ENCODE measurements at places on chromosomes 3 and 15. TPM values are rescaled to one million over a fixed set of nuclear protein-coding genes. Genes with fewer than 3 reads are reported as not detected.

The CAV3 gene
- not detected for total RNA-seq

The PPP2R3A gene
- 7.1 TPM for total RNA-seq

The TMC3 gene
- total RNA-seq, result not detected

DNA sequence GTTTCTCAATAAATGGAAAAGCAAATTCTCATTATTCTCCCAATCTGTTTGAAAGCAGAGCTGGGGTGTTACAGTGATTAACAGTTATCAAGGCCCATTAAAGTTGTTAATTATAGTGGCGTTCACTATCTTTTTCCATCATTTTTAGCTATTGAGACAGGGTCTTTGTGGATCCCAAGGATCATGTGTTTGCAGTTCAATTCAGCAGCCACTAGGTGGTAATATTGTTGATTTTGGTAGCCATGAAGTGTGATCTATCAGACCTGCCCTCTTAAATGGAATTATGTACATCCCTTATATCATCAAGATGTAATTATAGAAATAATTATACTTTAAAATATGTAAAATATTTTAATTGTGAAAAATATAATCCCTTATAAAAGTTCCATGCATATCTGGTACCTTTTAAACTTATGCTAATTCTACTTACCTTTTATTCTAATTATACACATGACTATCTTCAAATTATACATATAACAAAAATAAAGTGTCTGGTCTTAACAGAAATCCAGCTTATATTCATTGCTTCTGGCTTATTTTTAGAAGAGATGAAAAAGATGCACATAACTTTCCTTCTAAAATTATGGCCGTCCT lies 126.4 kb downstream of the GREM1 start:
- H3K36me3 ChIP-seq, result no peaks in the 10 kb centered on the region
- no peak overlapping the region for H3K27ac ChIP-seq
- H3K4me1 ChIP-seq, result no peaks in the 10 kb centered on the region
- DNase-seq, result peak; percentile 50

DNA sequence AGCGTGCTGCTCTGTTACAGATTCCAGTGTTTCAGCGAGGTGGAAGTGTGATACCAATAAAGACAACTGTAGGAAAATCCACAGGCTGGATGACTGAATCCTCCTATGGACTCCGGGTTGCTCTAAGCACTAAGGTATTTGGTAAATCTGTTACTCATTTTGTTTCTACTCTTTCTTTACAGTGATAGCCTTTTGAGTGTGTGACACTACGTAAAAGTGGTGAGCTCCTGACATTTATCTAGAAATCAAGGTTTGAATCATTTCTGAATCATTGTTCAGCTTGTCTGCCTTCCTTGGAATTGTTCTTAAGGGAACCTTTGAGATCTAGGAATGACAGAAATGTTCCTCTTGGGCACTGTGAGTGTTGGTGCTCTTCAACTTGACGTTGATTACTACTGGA lies 11.2 kb upstream of the CAPN3 start:
- H3K4me3 ChIP-seq, result no peak overlapping the region
- no peak overlapping the region for H3K27ac ChIP-seq
- H3K4me1 ChIP-seq, result peaks cover 13% of the 10 kb centered on the region
- H3K27me3 ChIP-seq, result no peaks in the 10 kb centered on the region

DNA sequence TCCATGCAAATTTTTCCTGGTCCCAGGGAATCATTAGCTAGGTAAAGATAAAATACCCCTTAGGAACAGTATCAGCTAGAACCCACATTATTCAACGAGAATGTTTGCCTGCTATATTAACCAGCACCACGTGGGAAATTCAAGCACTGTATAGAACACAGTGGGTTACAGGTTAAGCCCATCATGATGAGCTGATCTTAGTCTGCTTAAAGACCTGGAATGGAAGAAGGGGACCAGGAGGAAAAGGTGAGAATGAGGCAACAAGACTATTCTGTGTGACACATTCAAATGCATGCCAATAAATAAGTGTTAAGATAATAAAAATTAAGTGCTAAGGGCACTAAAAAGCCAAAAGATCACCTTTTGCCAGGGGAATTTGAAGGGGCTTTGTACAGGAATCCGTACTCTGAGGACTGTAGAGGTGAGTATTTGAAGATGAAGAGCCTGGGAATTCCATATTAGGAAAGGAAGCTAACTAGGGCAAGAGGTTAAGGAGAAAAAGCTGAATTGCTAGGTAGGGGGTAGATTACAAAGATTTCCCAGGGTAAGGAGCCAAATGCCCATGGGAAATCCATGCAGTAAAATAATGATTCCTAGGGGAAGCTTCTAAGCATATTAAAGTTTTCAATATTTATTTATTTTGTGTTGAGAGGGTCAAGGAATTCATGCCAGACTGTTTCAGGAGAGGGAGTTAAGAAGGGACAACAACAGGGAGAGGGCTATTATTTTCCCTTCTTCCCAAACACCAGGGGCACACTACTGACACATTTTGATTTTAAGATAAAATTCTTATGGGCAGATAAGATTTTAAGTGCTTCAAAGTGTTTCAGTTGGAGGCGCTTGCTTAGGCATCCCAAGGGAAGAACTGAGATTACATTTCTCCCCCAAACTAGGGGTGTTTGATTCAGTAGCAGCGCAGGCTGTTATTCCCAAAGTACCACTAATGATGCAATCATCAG lies 2.3 kb upstream of the MED12L start:
- H3K4me1 ChIP-seq, result peaks cover 4% of the 10 kb centered on the region
- DNase-seq, result no peak
- peaks cover 11% of the 10 kb centered on the region for H3K27me3 ChIP-seq
- no peaks in the 10 kb centered on the region for H3K36me3 ChIP-seq
- no peak overlapping the region for H3K27ac ChIP-seq
- no peak overlapping the region for H3K4me3 ChIP-seq

Data from MCF 10A (cell line).